ENCODE measurements at places on chromosomes 7 and 10.

DNA sequence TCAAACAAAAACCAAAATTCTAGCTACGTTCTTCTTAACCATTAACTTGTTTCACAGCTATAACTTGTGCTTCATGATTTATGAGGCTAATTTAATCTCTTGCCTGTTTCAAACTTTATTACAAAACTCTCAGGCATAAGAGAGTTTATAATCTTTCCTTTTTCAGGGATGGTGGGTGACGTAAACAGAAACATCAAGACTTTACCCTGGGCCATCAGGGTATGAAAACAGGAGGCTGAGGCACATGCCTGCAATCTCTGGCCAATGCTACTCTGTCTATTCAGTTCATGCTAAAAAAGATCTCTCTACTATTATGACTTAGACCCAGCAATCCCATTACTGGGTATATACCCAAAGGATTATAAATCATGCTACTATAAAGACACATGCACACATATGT lies 55.9 kb upstream of the VWC2 start:
- DNase-seq, result no peak

- no peak for DNase-seq
Measured at GRCh38 chr10:58836991-58837575, 324.4 kb downstream of the BICC1 start.

DNA sequence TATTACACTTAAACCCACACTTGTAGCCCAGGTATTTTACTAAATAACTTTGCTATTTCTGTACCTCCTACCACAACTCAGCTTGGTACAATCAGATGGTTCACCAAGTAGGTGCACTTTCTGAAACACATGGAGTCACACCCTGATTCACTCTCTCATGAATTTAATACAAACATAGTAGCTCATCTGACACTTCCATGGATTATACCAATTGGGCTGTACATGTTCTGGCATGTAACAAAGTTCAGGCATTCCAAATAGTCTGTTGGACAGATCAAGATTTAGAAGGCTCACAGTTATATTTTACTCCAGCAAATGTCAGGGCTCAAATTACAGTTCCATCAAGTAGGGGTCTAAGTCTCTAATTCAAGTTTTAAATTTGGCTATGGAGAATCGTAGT lies 62.2 kb upstream of the RNF148 start:
- no peak for DNase-seq

- no peak for DNase-seq
Measured at GRCh38 chr10:129089341-129089740, 377.7 kb upstream of the MGMT start.

DNA sequence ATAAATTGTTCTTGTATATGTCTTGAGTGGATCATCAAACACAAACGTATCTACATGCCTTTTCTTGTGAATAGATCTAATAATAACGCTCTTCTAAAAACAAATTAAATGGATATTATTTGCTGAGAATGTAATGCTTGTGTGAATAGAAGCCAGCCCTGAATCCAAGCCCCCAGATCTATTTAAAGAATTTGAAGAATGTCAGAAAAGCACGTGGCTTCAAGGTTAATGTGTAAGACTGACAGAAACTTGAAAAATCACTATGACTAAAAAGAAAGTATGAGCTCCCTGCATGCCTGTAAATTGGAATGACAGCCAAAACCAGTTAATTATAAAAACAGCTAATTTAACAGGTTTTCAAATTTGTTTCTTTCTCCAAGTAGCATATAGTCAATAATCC lies 43.2 kb upstream of the ATRNL1 start:
- DNase-seq, result no peak

DNA sequence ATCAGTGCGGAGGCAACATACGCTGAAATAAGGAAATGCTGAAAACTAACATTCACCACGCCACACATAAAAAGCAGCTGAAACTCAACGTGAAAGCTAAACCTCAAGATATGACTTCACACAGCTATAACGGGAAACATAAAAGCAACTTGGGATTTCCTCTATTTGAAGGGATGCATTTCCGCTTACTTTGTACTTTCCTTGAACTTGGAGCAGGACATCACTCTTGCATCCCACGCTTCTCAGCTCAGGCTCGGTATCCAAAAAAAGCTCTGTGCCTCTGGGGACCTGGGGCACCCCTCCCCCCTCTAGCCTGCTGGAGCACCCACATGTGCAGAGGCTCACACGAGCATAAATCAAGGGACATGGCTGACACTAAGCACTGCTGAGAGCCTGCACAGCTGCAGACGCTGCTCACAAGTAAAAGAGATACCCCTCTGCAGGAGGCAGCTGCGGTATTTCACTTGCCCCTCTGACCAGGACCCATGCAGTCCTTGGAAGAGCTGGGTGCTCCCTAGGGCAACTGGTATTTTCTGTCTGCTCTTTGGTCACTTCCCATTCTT lies 34.2 kb downstream of the PARD3 start:
- DNase-seq, result no peak

DNA sequence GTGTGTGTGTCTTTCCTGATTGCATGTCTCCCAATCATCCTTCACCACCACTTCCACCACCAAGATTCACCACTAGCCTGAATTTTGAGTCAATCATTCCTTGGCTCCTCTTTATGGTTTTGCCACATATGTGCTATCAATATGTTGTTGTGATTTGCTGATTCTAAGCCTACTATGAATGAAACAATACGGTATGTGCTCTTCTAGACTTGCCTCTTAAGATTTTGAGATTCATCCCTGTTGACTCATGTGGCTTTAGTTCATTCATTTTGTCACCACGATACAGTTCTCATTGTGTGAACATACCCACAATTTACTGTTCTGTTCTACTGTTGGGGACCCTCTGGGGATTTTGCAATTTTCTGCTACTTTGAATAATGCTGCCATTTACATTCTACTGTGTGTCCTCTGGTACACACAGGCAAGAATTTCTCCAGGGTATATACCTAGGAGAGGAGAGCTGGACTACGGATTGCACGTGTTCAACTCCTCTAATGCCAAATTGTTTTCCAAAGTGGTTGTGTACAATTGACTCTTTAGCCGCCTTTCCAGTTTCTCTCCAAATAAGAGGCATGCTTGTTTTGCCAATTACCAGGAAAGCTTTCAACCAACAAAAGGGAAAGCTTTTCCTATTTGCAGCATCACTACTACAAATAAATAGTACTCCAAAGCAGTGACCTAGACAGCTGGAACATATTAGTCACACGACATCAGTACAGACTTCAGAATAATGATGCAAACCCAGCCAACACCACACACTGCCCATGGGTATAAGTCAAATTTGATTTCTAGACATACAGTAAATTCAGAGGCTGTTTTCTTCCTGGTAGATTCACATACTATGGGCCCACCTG lies 30.0 kb downstream of the SGMS1 start:
- no peak for DNase-seq

- DNase-seq, result no peak
Measured at GRCh38 chr7:50729962-50730361, 52.7 kb downstream of the GRB10 start.

DNA sequence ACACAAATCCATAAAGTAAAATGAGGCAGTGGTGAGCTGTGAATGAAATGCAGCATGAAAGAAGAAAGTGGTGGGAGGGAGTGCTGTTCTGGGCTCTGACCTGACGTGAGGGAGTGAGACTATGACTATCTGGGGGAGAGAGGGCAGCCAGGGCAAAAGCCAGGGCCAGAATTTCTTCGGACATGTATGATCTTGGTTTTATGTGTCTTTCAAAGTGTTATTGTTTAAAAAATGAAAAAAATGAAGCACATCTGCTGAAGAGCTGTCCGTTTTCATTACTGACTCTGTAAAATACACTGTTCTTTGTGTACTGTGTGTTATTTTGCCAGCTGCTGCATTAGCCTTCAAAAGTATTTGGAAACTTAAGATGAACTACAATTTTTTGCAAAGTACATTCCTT lies 70.2 kb upstream of the KLF14 start:
- DNase-seq, result no peak

DNA sequence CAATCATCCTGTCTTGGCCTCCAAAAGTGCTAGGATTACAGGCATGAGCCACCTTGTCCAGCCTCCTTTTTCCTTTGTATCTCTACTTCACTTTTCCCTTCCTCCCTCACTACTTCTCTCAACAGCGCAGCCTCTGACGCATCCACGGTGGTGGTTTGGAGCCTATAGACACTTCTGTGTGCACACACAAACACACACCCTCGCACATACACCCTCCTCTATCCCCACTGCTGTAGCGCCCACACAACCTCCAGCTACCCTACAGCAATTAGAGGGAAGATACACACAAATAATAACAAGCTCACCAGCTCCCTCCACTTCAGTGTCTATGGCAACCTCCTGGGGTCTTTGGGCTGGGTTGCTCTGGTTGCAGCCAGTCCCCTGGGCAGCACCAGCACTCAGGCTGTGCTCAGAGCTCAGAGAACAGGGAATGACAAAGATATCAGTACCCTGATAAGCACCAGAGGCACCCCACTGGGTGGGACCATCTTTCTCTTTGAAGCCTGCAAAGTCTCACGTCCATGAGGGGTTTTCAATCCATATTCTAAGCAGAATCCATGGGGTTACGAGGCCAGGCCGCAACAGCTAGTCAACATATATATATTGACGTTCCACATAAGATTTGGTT lies 3.3 kb upstream of the CAMK2G start:
- no peak for DNase-seq

GRCh38 chr7:111952783-111953182 lies 253.4 kb downstream of the DOCK4 start:
- DNase-seq, result no peak

DNA sequence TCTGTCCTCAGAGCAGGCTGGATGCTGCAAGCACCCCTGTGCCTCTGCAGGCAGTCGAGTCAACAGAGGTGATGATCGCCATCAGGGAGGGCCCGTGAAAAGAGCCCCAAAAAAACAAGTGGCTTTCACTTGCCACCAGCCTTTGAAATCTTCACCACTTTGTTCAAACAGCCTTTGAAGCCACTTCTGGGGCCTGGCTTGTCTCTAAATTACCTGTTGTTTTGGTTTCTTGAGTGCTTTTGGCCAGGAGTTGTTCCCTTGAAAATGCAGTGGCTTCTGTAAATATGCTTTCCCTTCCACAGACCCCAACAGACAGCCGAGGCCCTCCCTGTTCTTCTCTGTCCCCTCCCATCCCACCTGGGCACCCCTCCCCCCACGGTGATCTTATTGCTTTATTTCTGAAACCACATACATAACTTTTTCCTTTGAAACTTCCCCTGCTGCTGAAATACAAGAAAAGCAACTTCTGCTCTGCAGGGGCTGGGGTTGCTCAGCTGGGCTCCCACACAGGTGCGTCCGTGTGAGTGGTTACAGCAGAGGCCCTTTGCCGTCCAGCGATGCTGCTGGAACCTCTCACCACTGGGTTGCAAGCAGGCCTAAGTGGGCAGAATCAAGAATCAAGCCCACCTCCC lies 283.8 kb upstream of the SHH start:
- DNase-seq, result no peak

GRCh38 chr7:126223729-126224128 lies 1029.0 kb downstream of the GRM8 start:
- no peak for DNase-seq

GRCh38 chr10:19922236-19922963 lies 106.2 kb downstream of the PLXDC2 start:
- DNase-seq, result peak; percentile 34

GRCh38 chr10:6530211-6530840 lies 49.8 kb downstream of the PRKCQ start:
- DNase-seq, result no peak

GRCh38 chr10:74233281-74233680 lies 82.3 kb downstream of the ADK start:
- DNase-seq, result no peak

- DNase-seq, result peak; percentile 28
Measured at GRCh38 chr7:39594988-39595620, 28.3 kb upstream of the RALA start.

GRCh38 chr7:55895021-55895420 lies 7.8 kb downstream of the ZNF713 start:
- DNase-seq, result no peak

- DNase-seq, result no peak
Measured at GRCh38 chr10:101050208-101051069, 11.3 kb upstream of the KAZALD1 start.

- no peak for DNase-seq
Measured at GRCh38 chr7:27115221-27116026, 12.9 kb upstream of the HOXA2 start.

DNA sequence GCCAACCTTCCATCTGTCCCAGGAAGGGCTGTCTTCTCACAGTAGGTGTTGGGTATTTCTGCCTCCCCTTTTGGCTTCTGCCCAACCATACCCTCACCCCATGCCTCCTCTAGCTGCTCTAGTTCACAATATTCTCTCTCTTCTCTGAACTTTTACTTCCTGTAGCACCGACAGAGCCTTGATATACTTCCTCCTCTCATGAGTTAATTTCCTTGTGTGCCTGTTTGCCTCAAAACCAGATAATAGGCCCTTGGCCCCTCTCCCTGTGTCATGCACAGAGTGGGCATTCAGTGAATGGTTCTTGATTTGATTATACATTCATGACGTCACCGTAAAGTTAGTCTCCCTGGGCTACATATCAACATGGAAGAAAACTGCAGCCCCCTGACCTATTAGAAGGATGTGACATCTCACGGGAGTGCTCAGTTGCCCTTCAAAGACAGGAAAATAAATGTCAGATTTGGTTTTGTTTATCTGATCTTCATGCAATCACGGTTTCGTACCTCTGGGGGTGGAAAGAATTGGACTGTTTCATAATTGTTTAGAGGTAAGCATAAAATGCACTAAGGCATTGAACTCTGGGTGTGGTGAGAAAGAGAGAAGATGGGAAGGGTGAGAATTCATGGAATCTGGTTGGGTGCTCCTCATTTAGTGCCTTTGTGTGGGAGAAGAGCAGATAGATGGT lies 127.7 kb downstream of the ITIH5 start:
- no peak for DNase-seq

- DNase-seq, result no peak
Measured at GRCh38 chr10:79219322-79219957, 127.8 kb upstream of the PPIF start.

- no peak for DNase-seq
Measured at GRCh38 chr10:132607491-132607890, 69.9 kb downstream of the INPP5A start.

- DNase-seq, result no peak
Measured at GRCh38 chr7:84533182-84533581, 338.6 kb upstream of the SEMA3A start.

- no peak for DNase-seq
Measured at GRCh38 chr7:82443547-82444219, at the start of gene CACNA2D1. CACNA2D1 (minus strand) TSS chr7:82443777.
